ENCODE measurements at places on chromosomes 13 and 19.

DNA sequence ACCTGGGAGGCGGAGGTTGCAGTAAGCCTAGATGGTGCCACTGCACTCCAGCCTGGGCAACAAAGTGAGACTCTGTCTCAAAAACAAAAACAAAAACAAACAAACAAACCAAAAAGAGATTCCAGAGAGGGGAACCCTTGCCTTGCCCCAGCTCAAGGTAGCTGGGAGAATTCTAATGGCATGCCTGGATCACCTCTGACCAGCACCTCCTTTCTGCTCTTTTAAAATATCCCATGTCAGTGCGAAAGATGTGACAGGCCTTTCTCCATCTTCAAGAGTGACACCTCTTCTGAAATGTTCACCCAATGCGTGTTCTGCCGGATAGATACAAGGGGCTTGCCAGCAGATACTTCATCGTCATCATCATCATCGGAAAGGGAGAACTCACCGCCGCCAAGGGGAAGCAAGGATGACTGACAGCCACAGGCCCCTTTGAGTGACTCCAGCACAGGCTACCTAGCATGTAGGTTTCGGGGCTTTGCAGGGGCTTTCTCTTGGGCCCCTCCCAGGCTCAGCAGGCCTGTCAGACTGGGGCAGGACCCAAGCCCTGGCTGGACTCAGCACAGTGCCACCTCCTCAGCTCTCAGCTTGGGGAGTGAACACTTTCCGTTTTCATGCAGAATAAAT lies 18.9 kb upstream of the LRP3 start:
- no peak for DNase-seq

- DNase-seq: no peak
These were observed 211.2 kb downstream of the UQCRFS1 start for GRCh38 chr19:29001597-29002245.

DNA sequence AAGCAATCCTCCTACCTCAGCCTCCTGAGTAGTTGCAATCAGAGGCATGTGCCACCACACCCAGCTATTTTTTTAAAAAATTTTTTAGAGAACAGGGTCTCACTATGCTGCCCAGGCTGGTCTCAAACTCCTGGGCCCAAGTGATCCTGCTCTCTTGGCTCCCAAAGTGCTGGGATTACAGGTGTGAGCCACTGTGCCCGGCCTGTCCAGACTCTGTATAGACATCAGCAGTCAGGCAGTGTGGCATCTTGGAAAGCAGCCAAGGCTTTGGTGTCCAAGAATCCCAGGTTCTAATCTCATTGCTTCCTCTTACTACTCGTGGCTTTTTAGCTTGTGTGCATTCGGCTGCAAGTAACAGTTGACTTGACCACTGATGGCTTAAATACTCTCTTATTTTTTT lies 43.4 kb downstream of the BICRA start:
- no peak for DNase-seq

GRCh38 chr13:94435604-94436226 lies 43.8 kb downstream of the DCT start:
- no peak for DNase-seq

DNA sequence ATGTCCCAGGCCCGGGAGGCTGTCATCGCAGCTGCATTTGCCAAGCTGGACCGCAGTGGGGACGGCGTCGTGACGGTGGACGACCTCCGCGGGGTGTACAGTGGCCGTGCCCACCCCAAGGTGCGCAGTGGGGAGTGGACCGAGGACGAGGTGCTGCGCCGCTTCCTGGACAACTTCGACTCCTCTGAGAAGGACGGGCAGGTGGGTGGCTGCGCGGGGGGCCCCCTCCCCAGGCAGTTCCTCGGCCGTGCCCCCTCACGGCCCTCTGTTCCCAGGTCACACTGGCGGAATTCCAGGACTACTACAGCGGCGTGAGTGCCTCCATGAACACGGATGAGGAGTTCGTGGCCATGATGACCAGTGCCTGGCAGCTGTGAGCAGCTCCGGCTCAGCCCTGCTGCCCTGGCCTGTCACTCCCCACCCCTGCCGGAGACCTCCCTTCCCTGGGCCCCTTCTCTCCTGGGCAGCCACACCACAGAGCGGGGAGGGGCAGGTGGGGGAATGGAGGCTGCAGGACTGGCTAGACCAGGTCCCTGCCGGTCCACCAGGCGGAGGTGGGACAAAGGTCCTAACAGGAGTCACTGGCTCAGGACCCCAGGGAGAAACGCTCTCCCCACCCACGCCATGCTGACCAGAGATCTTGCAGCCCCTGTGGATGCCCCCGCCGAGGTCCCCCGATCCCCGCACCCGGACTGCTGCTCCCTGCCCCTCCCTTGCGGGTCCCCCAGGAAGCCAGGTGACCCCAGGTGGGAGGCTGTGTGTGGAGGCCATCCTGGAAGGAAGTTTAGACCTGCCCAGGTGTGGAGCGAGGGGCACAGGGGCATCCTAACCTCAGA lies 1.1 kb downstream of the CAPS start:
- no peak for DNase-seq

All from activated naive CD4-positive, alpha-beta T cell treated with anti-CD3 and anti-CD28 coated beads, Interleukin-2, amount 50 U/mL, for 72 hours (primary cell).